SJSA1 (cell line): ENCODE measurements at places on chromosomes 2 and 18. TPM values are rescaled to one million over a fixed set of nuclear protein-coding genes. Genes with fewer than 3 reads are reported as not detected.

DNA sequence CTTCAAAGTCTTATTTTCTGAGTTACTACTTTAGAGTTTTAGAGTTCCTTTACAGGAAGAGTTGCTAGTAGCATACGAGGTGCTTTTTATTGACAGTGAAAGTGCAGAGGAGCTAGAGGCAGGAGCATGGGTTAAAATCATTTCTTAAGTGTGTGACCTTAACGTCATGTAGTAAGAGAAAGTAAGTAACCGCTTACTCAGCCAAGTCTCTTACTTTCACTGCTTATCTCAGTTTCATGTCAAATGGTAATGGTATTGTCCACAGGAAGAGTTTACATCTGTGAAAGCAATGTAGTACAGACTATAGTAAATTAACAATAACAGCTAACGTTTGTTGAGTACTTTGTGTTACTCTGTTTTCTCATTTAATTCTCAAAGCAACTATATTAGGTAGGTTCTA, 12.6 kb downstream of the NDUFAF7 start:
- DNase-seq = no peak

Gene DIS3L2
- total RNA-seq = 20.6 and 29.8 TPM in 2 replicates

Gene METAP1D
- total RNA-seq = 6.3 and 11.3 TPM in 2 replicates

DNA sequence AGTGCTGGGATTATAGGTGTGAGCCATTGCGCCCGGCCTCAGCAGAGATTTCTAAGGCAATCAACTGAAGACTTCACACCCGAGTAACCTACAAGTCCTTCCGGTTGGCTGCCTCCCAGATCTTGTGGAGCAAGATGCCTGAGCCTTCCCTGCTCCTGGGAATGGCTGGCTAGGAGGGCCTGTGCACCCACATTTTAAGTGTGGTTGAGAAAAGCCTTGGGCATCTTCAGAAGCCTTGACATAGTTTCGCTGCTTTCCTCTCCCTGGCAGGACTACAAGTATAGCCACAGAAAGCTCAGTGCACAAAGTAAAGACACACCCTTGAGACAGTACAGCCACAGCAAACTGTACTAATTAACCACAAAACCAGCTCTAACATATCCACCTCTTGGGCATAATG, 35.2 kb downstream of the E2F6 start:
- no peak for DNase-seq

DNA sequence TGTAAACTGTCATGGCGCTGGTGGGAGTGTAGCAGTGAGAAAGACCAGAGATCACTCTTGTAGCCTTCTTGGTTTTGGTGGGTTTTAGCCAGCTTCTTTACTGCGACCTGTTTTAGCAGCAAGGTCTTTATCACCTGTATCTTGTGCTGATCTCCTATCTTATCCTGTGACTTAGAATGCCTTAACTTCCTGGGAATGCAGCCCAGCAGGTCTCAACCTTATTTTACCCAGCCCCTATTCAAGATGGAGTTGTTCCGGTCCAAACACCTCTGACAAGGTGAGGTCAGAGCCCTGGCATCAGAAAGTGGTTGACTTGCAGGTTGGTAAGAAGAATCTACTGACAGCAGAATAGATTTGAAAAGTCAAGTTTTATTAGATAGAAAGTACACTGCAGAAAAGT, 55.0 kb upstream of the MSH6 start:
- DNase-seq = no peak
